Amygdala (tissue), 56 donors: ENCODE measurements at places on chromosomes 1 and 21.

DNA sequence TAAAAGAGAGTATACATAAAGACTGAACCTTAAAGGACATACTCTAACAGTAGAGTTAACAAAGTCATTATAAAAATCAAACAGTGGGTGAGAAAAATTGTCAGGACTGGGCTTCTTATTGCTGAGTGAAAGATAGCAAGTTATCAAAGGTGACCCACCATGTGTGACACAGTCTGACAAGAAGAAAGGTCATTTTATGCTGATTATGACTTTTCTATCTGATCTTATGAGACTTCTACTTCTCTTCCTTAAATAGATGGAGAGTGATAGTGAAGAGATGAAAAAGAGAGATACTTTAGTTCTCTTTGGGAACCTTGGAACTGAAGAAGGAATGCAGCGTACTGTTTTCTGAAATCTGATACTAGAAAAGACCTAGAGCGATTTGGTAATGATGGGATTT lies 2157.1 kb downstream of the NCAM2 start:
- no peak for DNase-seq

GRCh38 chr1:227944931-227945890 lies 2.5 kb downstream of the WNT9A start:
- DNase-seq = no peak

DNA sequence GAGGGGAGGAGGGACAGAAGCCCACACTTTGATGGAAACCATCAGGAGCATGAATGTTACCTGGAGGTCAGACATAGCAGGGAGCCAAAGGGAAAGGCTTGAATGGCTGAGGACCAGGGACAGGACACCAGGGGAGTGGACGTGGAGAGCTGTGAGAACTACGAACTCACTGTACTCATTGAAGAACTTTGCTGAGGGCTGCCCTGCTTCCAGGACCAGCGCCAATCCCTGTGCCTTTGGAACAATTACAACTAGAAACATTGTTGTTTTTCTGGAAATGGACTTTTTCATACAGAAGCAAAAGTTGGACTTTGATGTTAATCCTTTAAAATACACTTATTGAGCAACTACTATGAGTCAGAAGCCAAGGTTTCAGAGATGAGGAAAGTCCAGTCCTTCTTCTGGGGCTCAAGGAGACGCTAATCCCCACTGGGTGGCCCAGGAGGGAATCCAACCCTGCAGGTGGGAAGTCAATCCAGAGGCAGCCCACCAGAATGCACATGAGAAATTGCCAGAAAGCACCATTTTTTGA lies 12.9 kb downstream of the TSPAN2 start:
- DNase-seq = no peak

- DNase-seq = no peak
Observed at GRCh38 chr21:40840401-40841125, 6.4 kb downstream of the DSCAM start.

DNA sequence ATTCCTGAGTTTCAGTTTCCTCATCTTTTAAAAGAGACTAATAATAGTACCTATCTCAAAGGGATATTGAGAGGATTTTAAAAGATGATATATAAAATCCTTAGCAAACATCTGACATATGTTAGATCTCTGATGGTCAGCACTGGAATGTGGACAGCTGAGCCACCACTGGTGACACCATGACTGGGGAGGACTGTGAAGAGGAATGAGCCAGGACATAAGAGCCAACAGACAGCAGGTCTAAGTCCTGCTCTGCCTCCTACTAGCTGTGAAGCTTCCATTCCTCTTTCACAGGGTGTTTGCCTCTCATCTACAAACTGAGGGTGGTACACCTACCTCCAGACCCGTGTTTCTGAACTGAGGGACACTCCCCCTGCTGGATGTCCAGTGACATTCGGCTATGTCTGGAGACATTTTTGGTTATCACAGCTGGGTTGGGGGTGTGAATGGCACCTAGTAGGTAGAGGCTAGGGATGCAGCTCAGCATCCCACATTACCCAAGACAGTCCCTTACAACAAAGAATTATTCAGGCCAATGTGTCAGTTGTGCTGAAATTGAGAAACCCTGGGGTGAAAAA lies 109.1 kb upstream of the OLIG2 start:
- DNase-seq = no peak

- DNase-seq = no peak
Observed at GRCh38 chr1:194076646-194077045, 890.2 kb upstream of the B3GALT2 start.

- DNase-seq = no peak
Observed at GRCh38 chr21:34289856-34290255, 74.0 kb upstream of the KCNE2 start.

- DNase-seq = peak; percentile 62
Observed at GRCh38 chr1:66542811-66543767, 9.1 kb downstream of the SGIP1 start.

- no peak for DNase-seq
Observed at GRCh38 chr1:169326261-169326955, 41.2 kb downstream of the NME7 start.

GRCh38 chr1:39453603-39454002 lies 37.8 kb upstream of the BMP8A start:
- no peak for DNase-seq

DNA sequence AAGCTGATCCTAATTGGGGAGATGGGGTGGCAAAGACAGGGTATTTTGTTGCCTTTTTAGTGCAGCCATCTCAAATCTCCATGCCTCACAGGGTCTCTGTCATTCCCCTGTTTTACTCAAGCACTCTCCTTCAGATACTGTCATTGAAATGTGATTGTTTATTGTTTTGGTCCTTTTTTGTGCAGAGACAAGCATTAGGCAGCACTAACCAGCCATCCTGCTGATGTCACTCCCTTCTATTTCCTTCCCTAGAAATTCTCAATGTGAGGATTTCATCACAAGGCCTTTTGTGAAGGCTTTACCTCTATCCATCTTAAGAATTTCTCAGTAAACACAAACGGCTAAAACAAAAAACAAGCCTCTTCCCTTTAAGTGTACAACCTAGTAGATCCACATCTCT lies 34.7 kb downstream of the OR10J5 start:
- DNase-seq = no peak

GRCh38 chr1:26971590-26971989 lies 11.3 kb upstream of the KDF1 start:
- DNase-seq = no peak

DNA sequence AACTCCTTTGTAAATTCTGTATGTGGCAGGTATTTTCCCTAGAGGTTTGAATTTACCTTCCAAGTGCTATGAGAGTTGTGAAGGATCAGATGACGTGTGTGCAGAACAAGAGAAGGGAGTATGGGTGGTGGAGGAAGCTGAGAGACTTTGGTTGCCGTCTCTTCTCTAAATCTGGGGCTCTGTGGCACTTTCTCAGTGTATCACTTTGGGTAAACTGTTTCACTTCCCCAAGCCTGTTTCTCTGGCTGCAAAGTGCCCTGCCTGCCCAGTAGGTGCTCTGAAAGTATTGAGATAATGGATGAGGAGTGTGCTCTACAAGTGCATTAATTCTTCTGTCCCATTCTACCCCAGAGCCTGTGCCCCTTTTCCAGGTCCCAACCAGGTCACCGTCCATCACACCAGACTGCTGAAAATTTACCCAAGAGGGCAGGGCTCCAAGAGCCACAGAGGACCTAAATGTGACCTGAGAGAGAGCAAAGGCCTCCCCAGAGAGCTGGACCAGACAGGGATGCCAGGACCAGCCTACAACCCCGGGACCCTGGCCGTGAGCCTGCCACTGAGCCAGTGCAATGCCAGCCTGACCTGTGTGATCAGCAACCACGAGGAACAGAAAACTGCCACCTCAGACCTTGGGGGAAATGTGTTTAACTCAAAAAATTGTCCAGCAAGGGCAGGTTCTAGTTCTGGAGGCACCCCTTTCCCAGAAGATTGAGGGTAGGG lies 131.6 kb upstream of the ETV3 start:
- no peak for DNase-seq

DNA sequence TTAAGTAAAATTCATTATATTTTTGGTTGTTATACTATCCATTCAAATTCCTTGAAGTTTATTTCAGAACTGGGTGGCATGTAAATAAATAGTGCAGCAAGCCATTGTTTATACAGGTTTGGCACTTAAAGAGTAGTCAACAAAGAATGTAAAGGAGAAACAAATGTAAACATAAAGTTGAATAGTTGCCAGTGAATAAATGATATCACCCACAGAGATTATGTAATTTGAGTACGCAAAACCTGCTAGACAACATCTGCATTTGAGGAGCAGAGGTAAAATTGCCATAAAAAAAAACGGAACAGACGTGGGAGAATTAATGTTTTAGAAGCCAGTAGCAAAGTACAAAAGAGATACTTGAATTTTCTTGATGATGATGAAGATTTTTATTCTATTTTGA lies 111.6 kb downstream of the ADGRL2 start:
- DNase-seq = no peak

GRCh38 chr1:32988665-32989064 lies 24.1 kb upstream of the RNF19B start:
- no peak for DNase-seq

DNA sequence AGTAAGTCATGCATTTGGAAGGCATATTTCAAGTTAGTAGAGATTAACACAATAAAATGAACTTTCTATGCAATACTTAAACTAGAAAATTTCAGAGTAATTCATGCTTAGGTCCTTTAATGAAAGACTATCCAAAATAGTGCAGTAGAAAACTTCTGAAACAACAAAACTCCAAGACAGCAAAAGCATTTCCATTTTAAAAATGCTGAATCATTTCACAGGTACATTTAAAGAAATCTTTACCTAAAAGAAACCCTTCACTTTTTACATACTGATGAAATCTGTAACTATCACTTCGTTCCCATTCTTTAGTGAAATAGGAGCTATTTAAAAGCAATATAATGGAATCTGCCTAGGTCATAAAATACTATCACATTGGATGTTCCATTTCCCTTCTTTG lies 17.5 kb downstream of the CSDE1 start:
- no peak for DNase-seq

DNA sequence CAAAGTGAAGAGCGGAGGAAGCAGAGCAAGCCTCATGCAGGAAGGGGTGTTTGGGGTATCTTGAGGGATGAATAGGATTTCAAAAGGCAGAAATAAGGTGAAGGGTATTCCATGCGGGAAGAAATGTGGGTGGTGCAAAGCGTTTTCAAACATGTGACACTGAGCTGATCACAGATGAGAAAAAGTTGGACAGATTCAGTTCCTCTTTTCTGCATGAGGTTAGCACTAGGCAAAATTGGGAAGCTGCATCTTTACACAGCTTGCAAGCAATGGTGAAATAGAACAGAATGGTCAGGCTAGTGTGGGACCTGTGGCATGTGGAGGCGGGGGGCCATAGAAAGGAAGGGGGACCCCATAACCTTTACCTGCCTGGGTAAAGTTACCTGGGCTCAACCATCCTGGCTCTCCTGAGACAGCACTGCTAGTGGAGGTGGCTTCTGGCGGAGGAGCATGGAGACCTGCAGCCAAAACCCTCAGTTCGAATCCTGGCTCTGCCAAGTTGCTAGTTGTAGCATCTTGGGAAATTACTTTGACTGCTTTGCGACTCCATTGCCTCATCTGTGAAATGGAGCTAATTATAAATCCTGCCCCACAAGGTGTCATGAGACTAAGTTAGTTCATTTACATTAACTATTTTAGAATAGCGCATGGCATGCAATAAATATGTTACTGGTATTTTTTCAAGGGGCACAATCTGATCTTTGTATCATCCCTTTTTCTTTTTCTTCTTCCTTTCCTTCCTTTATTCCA lies 16.4 kb downstream of the KCNA10 start:
- DNase-seq = no peak

DNA sequence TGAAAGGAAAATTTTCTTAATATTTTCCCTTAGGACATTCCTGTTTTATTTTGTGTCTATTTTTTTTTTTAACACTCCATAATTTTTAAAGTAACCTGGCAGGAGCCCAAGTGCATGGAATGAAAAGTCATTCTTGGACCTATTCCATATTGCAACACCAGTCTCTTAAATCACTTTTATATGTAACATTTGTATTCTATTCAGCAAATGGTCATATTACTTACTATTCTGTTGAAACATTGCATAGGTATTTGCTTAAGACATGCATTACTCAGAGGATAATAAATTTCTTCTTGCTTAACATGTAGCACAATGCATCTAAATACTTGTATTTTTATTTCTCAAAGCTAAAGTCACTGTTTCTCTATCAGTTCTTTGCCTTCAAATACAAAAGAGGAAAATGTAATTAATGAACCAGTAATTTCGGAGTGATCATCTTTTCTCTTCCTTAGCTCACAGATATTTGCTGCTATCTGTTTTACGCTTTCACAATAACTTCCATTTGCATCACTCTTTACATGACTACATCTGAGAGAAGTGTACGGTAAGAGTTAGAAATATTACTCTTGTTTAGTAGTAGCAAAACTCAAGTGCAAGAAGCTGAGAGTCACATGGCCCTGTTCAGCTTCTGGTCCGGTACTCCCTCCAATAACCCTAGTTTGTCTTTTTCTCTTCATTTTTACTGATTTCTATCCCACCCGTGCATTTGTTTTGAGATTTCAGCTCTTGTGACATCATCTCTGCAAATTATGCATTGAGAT lies 394.8 kb downstream of the USP25 start:
- DNase-seq = no peak

- no peak for DNase-seq
Observed at GRCh38 chr1:204149107-204149506, 2.7 kb downstream of the ETNK2 start.

- no peak for DNase-seq
Observed at GRCh38 chr1:88461007-88461406, 223.1 kb upstream of the PKN2 start.

DNA sequence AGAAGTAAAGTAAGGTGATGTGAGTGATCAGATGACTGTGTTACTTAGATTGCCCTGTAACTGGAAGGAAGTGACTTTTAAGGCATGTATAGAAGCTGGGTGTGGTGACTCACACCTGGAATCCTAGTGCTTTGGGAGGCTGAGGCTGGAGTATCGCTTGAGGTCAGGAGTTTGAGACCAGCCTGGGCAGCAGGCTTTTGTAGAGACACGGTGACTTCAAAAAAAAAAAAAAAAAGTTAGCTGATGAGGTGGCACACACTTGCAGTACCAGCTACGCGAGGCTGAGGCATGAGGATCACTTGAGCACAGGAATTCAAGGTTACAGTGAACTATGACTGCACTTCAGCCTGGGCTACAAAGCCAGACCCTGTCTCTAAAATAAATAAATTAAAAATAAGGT lies 2.3 kb upstream of the USP16 start:
- DNase-seq = no peak

DNA sequence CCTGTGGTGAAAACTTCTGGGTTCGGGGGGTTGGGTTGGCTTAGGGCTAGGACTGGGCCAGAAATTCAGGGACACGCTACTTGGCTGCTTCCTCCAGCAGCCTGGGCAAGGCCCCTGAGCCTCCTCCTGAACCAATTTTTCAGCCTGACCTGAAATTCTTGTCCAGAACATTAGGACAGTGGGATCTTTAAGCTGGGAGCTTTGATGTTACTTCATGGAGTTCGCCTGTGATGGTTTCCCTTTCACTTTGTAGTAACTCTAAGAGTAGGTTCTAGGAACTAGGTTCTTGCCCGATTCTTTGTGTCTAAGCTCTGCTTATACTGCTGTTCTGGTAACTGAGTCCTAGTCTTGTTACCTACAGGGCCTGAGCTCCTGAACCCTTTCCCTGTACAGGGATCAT lies 75.3 kb downstream of the S1PR1 start:
- DNase-seq = no peak

- no peak for DNase-seq
Observed at GRCh38 chr1:183093786-183094298, 70.6 kb downstream of the LAMC1 start.
